ENCODE measurements at places on chromosomes 5 and 9. TPM values are rescaled to one million over a fixed set of nuclear protein-coding genes. Genes with fewer than 3 reads are reported as not detected.

The IFNA2 gene
- total RNA-seq: not detected

The SNX24 gene
- 22.6 TPM for total RNA-seq

The TMC1 gene
- total RNA-seq: under 0.01 TPM

The FOXD4L3 gene
- under 0.01 TPM for total RNA-seq

The TEX48 gene
- not detected for total RNA-seq

The FGF1 gene
- total RNA-seq: 9.6 TPM

The ITGA1 gene
- total RNA-seq: 28.9 TPM

The NUTM2F gene
- not detected for total RNA-seq
